Pancreas (tissue), 10 donors: ENCODE measurements at places on chromosomes 4 and X. TPM values are rescaled to one million over a fixed set of nuclear protein-coding genes. Genes with fewer than 3 reads are reported as not detected.

Gene PLAC1
- total RNA-seq: not detected

Gene MXRA5
- 11.2 TPM for total RNA-seq

Gene PCDH18
- total RNA-seq: 1.1 TPM

Gene CLDN34
- total RNA-seq: 0.21 TPM

Gene SLC7A11
- 1.7 TPM for total RNA-seq

Gene SLC49A3
- total RNA-seq: 3.3 TPM

Gene SHROOM2
- 6.6 TPM for total RNA-seq

Gene VSIG1
- total RNA-seq: not detected

Gene CITED1
- total RNA-seq: 0.83 TPM

Gene TMSB15A
- 0.42 TPM for total RNA-seq

Gene NUDT9
- 34.0 TPM for total RNA-seq

Gene USP38
- 8.8 TPM for total RNA-seq

Gene FABP2
- not detected for total RNA-seq

Gene UGT2B17
- total RNA-seq: 0.32 TPM

DNA sequence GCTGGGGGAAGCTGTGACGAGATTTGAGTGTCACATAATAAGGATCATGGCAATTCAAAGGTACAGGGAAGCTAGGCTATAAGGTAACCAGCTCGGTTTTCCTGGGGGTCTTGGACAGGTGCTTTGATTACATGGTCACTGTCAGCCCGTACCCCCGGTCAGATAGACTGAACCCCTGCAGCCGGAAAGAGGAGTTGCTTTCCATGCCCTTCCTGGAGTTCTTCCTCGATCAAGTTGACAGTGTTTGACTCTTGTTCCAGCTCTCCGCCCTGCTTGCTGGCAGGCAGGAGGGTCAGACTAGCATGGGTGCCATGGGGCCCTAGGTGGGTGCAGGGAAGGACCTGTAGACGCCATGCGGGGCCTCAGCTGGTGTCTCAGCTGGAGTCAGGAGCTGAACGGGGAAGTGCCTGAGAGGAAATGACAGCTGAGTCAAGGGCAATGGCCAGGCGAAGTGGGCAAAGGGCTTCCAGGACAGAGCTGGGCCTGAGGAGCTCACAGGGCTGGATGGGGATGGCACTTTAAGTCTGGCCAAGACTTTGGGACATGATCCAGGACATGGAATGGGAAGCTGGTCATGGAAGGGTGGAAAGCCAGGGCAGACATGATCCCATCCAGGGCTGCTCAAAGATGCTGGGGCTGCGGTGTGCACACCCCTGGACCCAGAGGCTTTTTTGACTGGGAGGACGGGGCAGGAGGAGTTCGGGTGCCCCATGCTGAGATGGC lies 1.6 kb downstream of the TMEM187 start:
- DNase-seq: no peak

DNA sequence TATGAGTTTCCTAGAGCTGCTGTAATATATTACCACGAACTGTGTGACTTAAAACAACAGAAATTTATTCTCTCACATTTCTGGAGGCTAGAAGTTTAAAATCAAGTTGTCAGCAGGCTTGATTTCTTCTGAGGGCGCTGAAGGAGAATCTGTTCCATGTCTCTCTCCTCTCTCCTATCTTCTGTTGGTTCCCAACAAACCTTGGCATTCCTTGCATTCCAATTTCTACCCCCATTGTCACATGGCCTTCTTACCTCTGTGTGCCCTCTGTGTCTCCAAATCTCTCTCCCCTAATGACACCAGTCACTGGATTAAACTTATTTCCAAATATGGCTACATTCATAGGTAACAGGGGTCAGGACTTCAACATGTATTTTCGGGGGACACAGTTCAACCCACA lies 672.7 kb downstream of the RPA4 start:
- no peak for DNase-seq

DNA sequence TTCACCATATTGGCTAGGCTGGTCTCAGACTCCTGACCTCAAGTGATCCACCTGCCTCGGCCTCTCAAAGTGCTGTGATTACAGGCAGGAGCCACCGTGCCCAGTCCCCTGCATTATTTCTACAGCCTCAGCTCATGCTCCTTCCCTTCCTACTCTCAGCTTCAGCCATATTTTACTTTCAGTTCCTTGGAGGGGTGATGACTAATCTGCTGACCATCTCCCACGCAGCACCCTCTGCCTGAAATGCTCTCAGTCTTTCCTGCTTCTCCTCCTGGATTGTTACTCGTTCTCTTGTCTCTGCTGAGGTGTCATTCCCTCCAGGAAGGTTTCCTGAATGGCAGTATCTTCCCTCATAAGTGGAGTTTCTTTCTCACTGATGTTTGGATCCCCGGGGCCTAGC lies 63.3 kb downstream of the MOSPD2 start:
- no peak for DNase-seq

- no peak for DNase-seq
These were observed 79.8 kb downstream of the NSUN7 start for GRCh38 chr4:40829586-40829985.

DNA sequence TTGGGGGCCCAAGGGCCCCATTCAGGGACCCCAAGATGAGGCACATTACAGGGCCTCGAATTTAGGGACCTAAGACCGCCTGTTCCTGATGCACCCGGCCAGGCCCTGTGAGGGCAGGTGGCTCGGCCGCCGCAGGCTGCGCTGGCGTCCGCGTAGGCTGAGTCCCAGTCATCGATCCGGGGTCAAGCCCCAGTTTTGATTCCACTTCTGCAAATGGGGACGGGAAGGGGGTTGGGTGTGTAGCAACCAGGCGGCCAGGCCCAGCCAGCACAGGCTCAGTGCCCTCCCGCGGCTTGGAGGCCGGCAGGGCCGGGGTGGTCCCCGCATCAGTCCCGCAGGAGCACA lies 327 bp downstream of the PNPLA4 start:
- DNase-seq: no peak

DNA sequence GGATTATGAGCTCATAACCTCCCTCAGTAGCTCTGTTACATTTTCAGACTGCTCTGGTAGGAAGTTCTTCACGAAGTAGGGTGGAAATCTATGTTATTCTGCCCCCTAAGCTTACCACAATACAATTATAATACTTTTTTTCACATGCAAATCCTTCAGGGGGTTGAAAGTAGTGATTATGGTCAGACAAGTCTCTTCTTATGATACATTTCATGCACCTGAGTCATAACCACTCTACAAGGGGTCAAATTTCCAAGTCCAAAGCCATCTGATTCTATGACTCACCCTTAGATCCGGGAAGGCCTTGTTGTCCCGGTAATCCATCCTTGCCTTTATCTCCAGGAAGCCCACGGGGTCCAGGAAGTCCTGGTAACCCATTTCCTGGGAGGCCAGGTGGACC lies 95.2 kb downstream of the ATG4A start:
- DNase-seq: no peak

DNA sequence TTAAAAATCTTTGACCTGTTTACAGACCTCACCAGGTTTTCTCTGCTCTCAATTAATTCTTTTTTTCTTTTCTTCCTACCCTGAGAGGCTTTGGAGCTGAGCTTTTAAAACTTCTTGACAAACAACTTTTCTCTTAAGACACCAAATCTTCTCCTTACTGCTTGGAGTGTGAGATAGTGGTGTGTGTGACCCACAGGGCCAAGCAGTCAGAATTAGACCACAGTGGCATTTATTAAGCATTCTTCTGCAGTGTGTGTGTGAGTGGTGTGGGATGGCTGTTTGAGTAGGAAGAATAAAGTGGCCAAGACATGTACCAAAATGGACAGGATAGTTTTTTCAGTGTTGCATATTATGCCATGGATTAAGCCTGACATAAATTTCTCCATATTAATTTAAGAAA lies 665.1 kb downstream of the RAPGEF2 start:
- no peak for DNase-seq

GRCh38 chr4:42588909-42589308 lies 68.0 kb downstream of the ATP8A1 start:
- no peak for DNase-seq

- no peak for DNase-seq
These were observed 35.3 kb downstream of the RBPJ start for GRCh38 chr4:26356081-26356501.

GRCh38 chrX:75181721-75182120 lies 25.6 kb upstream of the ABCB7 start:
- DNase-seq: no peak

- DNase-seq: peak; percentile 91
These were observed at the start of gene PAQR3 for GRCh38 chr4:78938868-78939666. Gene PAQR3 (minus strand): TSS chr4:78939438. CDS start chr4:78939224, 214 bp downstream.

GRCh38 chr4:53676402-53676871 lies 85.2 kb upstream of the LNX1 start:
- no peak for DNase-seq

DNA sequence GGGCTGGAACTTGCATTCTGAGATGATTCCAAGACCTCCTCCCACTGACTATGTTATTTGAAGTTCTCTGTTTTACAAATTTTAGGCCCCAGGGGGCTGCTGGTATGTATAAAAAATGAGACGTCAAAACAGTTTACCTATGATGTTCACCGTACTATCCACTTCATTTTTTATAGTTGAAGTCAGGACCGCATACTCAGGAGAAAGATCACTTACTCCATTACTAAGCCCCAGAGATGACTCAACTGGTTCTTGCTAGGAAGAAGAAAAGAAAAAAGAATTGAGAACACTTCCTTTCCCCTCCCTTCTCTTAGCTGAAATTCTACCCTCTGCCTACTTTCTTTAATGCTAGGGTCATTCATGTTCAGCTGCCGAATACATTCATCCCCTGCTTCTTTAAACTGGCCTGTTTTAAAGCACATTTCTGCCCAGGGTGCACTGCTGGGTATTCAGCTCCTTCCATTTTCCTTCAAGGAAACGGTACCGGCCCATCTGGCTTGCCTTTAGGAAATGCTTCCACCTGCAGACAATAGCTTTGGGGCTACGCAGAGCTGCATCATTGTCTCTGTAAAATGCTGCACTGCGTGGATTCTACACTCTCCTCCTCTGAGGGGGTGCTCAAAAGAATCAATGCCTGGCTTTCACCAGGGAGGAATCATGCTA lies 66.2 kb downstream of the IRF2 start:
- DNase-seq: no peak

DNA sequence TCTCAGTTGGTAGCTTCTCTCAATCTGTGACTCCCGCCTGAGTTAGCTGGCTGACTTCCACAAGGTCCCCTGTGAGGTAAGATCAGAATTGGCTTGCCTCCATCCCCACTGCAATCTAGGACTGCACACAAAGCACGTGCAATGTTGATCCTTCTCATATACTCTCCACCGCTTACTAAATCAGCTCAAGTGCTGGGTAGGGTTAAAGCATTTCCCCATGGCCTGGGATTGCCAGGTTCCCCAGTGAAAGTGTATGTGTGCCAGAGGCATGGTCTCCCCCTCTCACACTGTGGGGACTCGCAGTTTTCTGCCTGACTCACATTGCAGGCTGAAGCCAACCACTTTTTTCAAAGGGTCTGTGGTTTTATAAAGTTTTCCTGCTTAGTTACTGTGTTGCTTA lies 886.9 kb downstream of the FAM133A start:
- no peak for DNase-seq

- no peak for DNase-seq
These were observed 49.6 kb downstream of the GRIA2 start for GRCh38 chr4:157270108-157270507.

- DNase-seq: no peak
These were observed 255.8 kb downstream of the SOX3 start for GRCh38 chrX:140249088-140249487.

GRCh38 chr4:121717680-121718237 lies 21.0 kb upstream of the ANXA5 start:
- DNase-seq: no peak

GRCh38 chr4:109078724-109079123 lies 223.7 kb downstream of the COL25A1 start:
- DNase-seq: no peak

DNA sequence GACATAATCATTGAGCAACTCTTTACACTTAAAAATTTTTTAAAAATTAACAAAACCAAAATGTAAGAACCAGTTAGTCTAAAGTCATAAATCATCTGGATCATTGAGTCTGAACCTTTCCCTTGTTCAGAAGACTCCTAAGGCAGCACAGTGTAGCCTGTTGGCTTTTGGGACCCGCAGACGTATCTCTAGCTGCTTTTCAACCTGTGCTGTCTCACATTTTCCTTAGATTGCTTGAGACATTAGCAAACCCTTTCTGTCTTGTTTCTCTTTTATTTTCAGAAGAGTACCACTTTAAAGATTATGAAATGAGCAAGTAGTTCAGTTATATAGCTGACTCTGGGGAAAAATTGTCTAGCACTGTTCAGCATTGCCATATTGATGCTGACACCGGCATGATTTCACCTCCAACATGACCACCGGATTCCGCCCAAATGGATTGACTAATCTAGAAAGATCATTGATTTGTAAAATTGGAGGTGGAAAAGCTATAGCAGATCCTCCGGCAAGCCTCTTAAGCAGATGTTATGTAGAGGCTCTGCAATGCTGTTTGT lies 8.9 kb downstream of the TCEANC start:
- DNase-seq: no peak

GRCh38 chr4:176139518-176139917 lies 55.9 kb downstream of the SPATA4 start:
- DNase-seq: no peak

DNA sequence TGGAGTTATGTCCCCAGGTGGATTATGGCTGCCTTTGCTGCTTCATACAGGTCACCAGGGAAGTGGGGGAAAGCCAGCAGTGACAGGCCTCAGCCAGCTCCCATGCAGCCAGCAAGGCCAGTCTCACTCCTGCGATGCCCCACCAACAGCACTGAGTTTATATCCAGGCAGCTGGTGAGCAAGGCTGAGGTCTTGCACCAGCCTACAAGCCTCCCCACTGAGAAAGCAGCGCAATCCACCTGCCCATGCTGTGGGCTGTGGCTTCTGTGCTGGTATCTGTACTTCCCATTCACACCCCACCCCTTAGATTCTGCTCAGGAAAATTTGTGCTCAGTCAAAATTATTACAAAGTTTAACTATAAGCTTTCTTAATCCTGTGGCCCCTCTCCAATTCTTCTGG lies 153.5 kb downstream of the HHIP start:
- no peak for DNase-seq

GRCh38 chrX:19017271-19017670 lies 33.4 kb upstream of the PHKA2 start:
- DNase-seq: no peak

- no peak for DNase-seq
These were observed 17.1 kb downstream of the L1CAM start for GRCh38 chrX:153868576-153869472.

- DNase-seq: no peak
These were observed 43.1 kb upstream of the CYP2U1 start for GRCh38 chr4:107888237-107888636.
